ENCODE measurements at places on chromosomes 11 and 22. TPM values are rescaled to one million over a fixed set of nuclear protein-coding genes. Genes with fewer than 3 reads are reported as not detected.

GRCh38 chr11:109023036-109023435, 358.2 kb downstream of the DDX10 start:
- DNase-seq, result no peak

- no peak for DNase-seq
Observed at GRCh38 chr11:83349296-83349695, 63.1 kb upstream of the CCDC90B start.

The TNNT3 gene
- total RNA-seq, result 10.3 TPM

DNA sequence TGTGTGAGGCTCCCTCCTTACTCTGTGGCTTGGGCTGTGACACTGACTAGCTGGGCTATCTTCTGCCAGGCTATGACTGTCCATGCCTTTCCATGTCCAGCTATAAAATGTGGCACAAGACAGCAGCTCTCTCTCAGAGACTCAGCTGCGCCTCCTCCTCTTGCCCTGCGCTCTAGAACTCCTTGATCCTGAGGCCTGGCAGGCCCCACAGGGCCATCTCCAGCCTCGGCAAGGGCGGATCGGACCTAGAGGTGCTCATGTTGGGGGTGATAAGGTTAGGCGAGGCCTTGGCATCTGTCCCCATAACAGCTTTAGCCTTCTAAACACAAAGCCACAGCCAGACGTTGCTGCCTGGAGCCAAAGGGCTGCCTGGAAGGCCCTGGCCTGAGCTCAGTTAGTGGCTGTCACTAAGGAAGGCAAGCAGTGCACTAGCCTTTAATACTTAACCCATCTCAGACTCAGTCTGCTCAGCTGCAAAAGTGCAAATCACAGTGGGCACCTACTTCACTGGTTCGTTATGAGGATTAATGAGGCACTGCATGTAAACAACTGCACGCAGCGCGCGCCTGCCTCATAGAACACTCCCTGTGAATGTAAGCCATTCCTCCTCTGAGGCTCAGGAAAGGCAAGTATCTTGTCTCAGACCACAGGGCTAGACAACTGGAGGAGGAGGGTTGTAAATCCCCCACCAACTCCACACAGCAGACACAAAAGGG, 1.2 kb downstream of the GUCD1 start:
- no peak for DNase-seq

DNA sequence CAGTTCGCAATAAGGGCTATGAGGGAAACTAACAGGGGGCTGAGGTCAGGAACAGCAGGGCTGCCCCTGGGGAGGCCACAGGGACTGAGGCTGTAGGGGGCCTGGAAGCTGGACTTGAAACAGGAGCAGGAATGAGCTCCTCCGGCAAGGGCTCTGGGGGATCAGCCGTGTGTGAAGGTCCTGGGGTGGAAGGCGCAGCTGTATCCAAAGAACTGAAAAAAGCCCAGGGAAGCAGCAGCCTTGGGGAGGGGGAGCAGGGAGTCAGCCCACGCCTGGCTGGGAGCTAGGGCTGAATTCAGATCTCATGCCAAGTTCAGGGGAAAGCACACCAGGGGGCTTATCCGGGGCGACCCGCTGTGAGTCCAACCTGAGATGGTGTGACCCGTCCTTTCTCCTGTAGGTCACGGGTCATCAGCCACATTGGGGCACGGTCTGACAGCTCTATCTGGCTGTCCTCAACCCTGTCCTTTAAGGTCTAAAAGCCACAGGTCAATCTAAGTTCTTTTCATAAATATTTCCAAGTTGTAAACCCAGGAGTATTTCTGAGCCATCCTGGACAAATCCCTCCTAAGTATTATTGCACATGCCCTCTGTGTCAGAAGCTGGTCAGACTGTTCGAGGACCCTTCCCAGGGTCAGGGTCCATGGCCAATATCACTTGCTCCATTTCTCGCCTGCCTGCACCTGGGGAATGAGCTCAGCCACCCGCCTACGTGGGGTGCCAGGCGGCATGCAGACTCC, 18.0 kb downstream of the TP53AIP1 start:
- DNase-seq, result no peak

DNA sequence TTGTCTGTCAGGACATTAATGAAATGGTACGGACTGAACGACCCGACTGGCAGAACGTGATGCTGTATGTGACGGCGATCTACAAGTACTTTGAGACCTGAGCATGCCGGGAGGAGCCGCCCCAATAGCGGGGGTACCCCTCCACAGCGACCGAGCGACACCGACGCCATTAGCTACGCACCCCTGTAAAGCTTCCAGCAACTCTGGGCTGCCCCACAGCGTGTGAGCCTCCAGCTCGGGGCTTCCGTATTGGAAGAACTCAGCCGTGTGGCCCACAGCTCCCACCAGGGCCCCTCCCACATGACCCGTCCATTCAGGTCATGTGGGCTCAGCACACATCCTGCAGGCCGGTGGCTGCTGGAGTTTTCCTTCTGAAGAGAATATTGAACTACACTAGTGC, 12.9 kb upstream of the ADORA2A start:
- DNase-seq, result no peak

- no peak for DNase-seq
Observed at GRCh38 chr11:69642549-69642912, 1.6 kb downstream of the CCND1 start.

The ESAM gene
- total RNA-seq, result 1.7 TPM

GRCh38 chr11:17434108-17434507, 42.5 kb downstream of the ABCC8 start:
- DNase-seq, result no peak

The TTLL1 gene
- 6.0 TPM for total RNA-seq

All from activated naive CD4-positive, alpha-beta T cell treated with anti-CD3 and anti-CD28 coated beads, Interleukin-2, amount 50 U/mL, for 72 hours (primary cell).